ENCODE measurements at places on chromosomes 3 and 15.

DNA sequence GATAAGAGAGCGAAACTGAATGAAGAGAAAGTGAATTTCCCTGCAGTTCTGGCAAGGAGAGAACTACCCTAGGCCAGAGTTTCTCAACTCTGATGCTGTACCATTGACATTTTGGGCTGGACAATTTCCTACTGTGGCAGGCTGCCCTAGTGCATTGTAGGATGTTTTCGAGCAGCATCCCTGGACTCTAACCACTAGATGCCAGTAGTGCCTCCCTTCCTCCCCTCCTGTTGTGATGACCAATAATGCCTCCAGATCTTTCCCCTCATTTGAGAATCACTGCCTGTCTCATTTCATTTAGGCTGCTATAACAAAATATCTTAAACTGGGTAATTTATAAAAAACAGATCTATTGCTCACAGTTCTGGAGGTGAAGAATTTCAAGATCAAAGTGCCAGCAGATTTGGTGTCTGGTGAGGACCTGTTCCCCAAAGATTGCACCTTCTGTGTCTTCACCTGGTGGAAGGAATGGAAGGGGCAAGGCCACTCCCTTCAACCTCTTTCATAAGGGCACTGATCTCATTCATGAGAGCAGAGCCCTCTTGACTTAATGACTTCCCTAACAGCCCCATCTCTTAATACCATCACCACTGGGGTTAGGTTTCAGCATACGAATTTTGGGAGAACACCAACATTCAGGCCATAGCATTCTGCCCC is 188.9 kb upstream of the MEIS2 start:
- DNase-seq = no peak

- DNase-seq = no peak
These were observed 65.2 kb downstream of the RARB start for GRCh38 chr3:25493246-25493645.

- DNase-seq = no peak
These were observed 52.5 kb upstream of the ATP2B2 start for GRCh38 chr3:10557781-10558373.

GRCh38 chr3:4739289-4740236 is 239.7 kb upstream of the BHLHE40 start:
- DNase-seq = no peak

GRCh38 chr15:78873793-78874765 is 1.4 kb downstream of the MORF4L1 start:
- DNase-seq = no peak

DNA sequence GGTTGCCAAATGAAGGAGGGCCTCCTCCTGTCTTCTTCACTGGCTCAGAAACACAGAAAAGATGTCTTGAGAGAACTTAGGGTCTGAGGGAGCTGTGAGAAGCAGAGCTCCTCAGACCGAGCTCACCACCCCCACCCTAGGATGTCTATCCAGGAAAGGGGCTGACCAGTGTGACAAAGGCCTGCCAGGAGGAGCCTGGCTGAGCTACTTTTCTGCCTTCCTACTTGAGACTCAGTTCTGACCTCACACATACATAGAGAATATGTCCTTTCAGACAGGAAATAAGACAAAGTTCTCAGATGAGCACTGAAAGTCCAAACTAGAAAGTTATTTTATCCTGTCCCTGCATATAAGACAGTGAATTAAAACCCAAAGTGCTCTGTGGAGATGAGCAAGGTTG is 54.5 kb downstream of the KIF9 start:
- no peak for DNase-seq

GRCh38 chr3:179189759-179190158 is 41.6 kb downstream of the PIK3CA start:
- no peak for DNase-seq

- DNase-seq = no peak
These were observed 35.9 kb downstream of the EIF4E3 start for GRCh38 chr3:71689291-71689690.

- DNase-seq = no peak
These were observed 25.6 kb upstream of the ARL8B start for GRCh38 chr3:5096336-5097008.

- DNase-seq = no peak
These were observed 251.4 kb upstream of the ROPN1 start for GRCh38 chr3:124243177-124243859.

- no peak for DNase-seq
These were observed 2.2 kb downstream of the GABRR3 start for GRCh38 chr3:98032904-98033303.

DNA sequence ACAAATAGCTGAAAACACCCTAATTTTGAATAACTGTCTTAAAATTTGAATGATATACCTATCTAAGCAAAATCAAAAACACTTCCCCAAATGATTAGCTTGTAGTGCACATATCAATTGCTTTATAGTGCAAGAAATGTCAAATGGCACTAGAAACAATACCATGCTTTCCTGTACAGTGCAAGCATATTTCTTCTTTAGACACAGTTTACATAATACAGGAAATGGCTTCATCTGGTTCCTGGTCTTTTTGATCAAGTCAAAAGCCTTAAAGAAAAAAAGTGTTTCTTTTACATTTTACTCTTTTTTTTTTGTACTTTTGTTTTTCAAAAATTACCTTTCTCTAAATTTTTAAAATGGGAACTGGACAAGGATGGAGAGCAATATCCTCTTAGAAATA is 352.1 kb downstream of the MECOM start:
- DNase-seq = no peak

DNA sequence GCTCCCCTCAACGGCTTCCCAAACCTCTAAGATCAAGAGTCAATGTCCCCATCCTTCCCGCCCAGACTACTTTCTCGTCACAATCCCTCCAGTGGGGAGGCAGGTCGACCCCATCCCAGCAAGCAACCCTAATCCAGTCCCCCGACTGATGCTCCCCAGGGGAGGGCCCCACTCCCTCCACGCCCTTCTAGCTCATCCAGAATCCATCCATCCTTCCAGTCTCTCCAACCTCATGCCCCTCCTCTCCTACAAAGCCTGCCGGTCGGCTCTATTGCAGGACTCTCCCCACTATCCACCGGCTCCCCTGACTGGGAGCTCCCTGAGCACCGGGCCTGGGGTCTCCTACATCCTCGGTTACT is 1.3 kb downstream of the ADAMTS7 start:
- DNase-seq = no peak

Data from activated T-cell treated with anti-CD3 and anti-CD28 coated beads, Interleukin-2, amount 50 U/mL, for 4 hours (primary cell).